ENCODE measurements at places on chromosomes 1 and 21.

DNA sequence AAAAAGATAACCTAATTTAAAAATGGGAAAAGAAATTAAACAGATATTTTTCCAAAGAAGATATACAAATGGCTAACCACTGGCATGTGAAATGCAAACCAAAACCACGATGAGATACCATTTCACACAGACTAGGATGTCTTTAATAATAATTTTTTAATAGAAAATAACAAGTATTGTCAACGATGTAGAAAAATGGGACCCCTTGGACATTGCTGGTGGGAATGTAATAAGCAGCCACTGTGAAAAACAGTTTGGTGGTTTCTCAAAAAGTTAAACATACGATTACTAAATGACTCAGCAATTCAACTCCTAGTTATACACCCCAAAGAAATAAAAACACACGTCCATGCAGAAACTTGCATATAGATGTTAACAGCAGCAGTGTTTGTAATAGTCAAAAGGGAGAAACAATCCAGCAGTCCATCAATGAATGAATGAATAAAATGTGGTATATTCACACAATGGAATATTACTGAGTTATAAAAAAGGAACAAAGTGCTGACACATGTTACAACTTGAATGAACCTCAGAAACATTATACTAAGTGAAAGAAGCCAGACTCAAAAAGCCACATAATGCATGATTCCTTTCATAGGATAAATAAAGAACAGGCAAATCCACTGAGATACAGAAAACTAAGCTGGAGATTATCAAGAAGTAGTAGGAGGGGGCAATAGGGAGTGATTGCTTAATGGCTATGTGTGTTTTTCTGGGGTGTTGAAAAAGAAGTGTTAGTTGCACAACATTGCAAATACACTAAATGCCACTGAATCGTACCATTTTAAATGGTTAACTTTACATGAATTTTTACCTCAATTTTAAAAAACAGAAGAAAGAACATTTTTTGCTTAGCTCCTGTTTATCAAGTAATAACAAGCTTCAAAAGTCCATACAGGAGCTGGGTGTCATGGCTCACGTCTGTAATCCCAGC, 4.1 kb downstream of the PPT1 start:
- DNase-seq, result no peak

- DNase-seq, result no peak
Measured at GRCh38 chr1:156356875-156357534, 12.0 kb upstream of the RHBG start.

- DNase-seq, result no peak
Measured at GRCh38 chr1:176222196-176222595, 15.1 kb upstream of the COP1 start.

GRCh38 chr1:31648641-31649357, 4.1 kb upstream of the PEF1 start:
- no peak for DNase-seq

DNA sequence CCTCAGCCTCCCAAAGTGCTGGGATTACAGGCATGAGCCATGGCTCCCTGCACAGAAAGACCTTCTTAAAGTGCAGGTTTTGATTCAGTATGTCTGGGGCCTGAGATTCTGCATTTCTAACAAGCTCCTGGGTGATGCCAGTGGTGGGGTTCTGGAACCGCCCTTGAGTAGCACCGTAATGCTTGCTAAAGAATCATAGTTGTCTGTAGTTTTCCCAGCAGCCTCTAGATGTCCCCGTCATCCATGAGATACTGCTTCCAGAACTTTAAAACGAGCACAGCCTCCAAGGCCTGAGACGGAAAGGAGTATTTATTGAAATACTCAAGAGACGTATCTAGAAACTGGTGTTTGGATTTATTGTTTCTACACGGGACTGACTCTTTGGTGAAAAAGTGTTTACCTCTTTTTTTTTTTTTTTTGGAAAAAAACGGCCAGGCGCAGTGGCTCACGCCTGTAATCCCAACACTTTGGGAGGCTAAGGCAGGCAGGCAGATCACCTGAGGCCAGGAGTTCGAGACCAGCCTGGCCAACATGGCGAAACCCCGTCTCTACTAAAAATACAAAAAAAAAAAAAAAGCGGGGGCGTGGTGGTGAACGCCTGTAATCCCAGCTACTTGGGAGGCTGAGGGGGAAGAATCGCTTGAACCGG, 2.6 kb upstream of the TOR3A start:
- DNase-seq, result peak; percentile 41

GRCh38 chr1:206469933-206470691, at the start of gene IKBKE:
IKBKE (plus strand) TSS chr1:206470476; CDS start chr1:206473228, 2,752 bp downstream.
- peak; percentile 33 for DNase-seq

DNA sequence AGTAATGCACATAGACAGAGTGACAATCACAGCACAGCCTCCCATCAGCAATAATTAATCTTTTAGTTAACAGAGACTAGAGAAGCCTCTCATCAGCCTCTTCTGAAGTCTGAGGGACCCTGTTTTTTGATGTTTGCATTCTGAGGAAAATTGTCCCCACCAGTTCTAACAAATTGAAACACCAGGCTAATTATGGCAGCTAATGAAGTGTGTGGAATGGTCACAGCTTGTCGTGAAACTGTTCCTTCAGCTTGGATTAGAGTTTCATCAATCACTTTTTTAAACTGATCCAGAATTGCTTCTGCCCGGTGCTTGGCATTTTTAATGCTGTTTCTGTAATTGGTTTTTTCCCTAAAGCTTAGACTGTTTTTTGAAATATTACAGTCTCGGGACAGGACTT, 208.0 kb downstream of the SPATA17 start:
- DNase-seq, result no peak

GRCh38 chr21:44568667-44569556, 4.6 kb upstream of the KRTAP10-4 start:
- no peak for DNase-seq

DNA sequence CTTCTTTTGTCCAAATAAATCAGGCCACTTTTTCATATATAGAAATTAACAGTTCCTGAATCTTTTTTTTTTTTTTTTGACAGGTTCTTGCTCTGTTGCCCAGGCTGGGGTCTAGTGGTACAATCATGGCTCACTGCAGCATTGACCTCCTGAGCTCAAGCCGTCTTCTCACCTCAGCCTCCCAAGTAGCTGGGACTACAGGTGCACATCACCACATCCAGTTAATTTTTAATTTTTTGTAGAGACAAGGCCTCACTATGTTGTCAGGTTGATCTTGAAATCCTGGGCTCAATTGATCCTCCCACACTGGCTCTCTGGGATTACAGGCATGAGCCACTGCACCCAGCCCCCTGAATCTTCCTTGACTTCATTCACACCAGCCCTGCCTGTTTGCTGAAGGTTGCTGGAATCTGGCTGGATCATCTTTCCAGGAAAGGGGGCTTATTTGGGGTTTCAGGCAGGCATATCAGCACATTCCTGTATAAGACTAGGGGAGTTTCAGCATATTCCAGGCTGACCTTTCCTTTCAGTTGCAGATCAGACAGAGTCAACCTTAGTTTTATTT, 78.2 kb upstream of the ARHGAP29 start:
- DNase-seq, result no peak

DNA sequence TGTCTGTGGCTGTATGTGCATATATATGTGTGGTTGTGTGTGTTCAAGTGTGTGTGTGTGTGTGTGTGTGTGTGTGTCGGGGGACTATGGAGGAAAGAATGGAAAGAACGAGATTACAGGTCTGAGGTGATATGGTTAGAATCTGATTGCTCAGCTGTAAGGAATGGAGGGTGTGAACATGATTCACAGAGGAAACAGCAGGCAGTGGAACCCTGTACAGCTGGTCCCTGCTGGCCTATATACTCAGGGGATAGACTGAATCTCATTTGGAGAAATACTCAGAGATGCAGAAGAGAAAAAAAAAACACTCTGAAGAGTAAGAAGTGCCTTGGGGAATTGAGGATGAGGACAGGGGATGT, 180.1 kb upstream of the ESRRG start:
- DNase-seq, result no peak

GRCh38 chr1:39671793-39672550, at the start of gene NT5C1A:
NT5C1A (minus strand) TSS chr1:39672107; CDS start chr1:39672038, 69 bp downstream.
- DNase-seq, result peak; percentile 35

- DNase-seq, result no peak
Measured at GRCh38 chr1:1862905-1863547, 27.9 kb downstream of the GNB1 start.

DNA sequence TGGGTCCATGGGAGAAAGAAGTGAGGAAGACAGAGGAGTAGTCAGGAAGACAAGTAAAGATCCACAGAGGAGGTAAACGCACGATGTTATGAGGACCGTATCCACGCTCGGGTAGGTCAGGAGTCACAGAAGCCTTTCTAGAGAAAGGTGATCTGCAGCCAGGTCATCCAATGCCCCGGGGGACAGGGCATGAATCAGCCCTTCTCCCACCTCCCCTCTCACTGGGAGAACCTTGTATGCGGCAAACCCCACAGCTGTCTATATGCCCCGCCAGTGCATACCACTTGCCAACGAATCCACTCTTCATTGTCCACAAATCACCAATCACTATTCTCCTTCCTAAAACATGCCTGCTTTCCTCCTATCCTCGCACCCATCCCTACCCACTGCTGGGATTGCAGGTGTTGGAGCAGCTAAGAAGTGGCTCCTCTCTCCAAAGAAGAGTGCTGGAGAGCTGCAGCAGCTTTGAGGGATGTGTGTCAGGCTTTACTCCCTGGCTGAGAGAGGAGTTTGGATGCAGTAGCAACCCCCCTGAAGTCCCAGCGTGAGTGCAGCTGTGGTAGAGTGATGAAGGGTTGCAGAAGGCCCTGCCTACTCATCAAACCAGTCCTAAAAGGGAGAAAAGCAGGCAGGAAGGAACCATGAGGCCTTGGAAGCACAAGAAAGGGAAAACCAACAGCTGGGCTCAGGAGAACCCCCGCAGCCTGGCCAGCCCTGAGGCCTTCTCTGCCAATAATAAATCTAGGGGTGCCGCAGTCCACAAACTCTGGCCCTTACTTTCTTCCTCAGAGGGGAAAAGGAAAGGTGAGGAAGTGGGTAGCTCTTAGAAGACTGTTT, 102.2 kb upstream of the GADD45A start:
- DNase-seq, result no peak

DNA sequence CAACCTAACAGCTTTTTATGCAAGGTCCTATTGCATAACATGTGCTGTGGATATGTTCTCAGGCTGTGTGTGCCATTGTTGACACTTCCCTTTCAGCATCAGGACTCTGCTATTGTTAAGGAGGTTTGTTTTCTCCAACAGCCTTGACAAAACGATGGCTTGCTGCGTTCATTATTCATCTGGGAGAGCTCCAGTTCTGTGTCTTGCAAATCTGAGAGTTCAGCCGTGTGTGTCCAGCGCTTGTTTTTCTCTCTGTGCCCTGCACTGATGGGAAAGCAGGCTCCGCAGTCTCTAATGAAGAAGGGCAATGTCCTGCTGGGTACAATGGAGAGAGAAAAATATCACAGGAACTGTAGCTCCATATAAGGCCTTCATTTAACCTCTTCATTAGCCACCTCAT, 63.7 kb downstream of the CLDN17 start:
- DNase-seq, result no peak

- no peak for DNase-seq
Measured at GRCh38 chr1:173507847-173508209, 30.7 kb downstream of the PRDX6 start.

All from hypothalamus (tissue), 51 donors.